Left lobe of liver (tissue), 2 donors: ENCODE measurements at places on chromosomes 2 and 18.

DNA sequence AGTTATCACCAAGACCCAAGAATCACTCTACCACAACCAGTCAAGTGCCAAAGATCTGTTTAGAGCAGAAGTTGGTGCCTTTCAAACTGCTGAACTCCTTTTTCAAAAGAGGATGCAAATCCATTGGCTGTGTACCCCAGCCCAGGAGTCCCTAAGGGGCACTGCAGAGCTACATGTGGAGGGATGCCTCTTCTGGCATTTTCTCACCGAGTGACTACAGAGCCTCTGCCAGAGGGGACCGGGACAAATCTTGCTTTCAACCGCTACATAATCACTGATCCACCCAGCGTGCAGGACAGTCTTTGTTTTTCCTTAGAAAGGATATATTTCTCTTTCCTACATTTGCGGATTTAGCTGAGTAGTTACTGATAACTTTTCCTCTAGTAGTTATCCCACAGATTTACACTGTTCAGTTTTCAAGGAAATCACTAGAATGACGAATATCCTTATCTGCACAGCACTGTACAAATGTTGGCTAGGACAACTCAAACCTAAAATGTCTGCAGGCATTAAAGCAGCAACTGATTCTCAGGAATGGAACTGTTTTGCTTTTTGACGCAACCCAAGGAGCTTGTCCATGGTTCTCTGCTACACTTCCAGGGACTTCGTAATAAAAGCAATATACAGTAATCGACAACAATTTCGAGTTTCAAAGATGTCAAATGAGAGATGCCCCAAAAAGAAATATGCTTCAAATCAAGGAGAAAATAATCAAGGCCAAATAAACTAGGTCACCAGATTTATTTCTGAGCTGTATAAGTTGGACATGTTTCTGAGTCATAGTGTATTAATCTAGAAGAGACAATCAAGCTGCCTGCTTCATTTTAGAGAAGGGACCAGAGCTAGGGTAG is 24.1 kb downstream of the EPB41L3 start:
- DNase-seq, result no peak

GRCh38 chr2:98334439-98335078 is 11.7 kb upstream of the CNGA3 start:
- no peak for DNase-seq

DNA sequence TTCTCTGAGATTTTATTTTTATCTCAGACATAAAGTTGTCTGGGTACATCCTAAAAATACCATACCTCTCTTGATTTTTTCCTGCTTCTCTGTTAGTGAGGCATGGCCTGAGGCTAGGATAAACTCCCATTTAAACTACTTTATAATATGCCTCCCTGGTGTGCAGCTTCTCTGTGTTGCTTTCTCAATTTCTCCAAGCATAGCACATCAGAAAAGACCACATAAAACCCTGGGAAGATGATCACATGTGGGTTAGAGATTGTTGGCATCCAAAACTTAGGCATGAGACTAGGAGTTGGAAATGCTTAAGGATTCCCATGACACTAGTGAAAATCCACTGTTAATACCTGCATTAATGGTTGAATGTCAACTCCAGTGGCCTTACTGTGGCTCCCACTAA is 254.6 kb downstream of the RND3 start:
- no peak for DNase-seq

DNA sequence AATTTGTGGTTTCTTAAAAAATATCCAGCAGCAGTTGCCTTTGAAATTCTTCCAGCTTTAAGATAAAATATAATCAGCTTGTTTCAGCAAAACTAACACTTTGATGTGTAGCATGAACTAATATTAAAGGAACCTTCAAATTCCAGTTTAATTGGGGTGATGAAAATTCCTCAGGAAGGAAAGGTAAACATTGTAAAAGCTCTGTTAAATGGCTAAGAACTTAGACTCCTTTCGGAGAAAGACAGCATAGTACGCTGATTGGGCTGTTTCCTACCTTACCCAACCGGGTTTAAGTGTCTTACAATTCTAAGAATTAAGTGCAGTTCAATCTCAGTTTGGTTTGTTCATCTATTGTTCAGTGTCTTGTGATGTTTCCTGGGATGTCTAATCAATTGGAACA is 108.3 kb downstream of the CDH7 start:
- DNase-seq, result no peak

- DNase-seq, result no peak
Measured at GRCh38 chr18:40867459-40867858, 1087.6 kb upstream of the PIK3C3 start.

- no peak for DNase-seq
Measured at GRCh38 chr2:188835006-188835405, 139.2 kb upstream of the COL3A1 start.

DNA sequence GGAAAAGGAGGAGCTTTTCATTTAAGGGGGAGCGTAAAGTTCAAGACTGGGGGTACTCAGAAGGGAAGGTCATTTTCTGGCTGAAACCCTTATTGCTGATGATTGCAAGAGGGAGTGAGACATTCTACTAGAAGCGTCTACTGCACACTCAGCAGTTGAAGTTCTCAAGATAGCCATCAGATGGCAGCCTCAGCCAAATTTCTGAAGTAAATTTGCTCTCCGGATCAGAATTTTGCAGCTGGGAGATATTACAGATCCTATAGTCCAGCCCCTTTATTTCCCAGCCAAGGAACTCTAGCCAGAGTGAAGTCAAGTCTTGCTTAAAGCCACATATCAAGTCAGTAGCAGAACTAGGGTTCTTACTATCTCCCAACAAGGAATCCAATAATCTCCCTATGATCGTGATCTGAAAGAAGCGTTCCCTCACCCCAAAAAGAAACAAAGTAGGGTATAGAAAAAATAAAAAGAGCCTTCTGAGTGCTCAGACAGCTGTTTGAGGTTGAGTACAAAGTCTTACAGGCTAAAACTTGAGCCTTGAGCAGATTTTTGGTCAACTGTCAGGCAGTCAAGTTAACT is 24.0 kb downstream of the RAX start:
- DNase-seq, result no peak

GRCh38 chr18:5868218-5868854 is 27.0 kb downstream of the TMEM200C start:
- peak; percentile 71 for DNase-seq

- DNase-seq, result no peak
Measured at GRCh38 chr2:71299507-71299906, 32.1 kb upstream of the ZNF638 start.

DNA sequence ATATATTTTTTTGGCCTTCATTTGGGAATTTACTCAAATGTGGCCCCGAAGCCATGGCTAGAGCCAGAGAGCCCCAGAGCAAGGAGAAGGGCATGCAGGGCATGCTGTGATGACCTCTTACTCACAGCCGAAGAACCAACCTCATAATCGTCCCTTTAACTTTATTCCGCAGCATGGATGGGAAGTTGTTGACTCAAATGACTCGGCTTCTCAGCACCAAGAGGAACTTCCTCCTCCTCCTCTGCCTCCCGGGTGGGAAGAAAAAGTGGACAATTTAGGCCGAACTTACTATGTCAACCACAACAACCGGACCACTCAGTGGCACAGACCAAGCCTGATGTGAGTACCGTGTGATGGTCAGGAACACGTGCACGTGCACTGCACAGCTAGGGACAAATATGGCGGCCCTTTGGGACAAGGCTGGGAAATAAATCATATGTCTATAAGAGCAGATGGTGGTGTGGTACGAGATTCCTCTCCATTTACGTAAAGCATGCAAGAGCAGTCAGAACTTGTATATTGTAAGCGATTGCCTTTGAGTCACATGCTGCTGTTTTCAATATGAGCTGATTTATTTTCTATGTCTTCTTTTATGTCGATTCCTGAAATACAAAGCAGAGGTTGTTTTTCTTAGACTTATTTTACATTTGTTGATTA is 280.9 kb downstream of the NEDD4L start:
- no peak for DNase-seq

DNA sequence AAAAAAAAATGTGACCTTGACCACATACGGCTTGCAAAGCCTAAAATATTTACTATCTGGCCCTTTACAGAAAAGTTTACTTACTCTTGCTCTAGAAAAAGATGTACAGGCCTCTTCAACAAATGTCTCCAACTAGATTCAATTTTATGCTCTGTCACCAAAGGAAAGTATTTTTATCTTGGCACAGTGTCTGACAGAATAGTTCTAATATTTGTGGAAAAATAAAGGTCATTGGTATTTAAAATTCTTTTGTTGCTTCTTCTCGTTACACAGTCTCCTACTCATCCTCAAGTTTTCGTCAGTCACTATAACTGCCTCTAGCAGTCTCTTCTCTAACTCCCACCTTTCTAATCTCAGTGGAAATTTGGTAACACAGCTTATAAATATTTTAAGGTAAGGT is 1.4 kb downstream of the RBKS start:
- no peak for DNase-seq

- no peak for DNase-seq
Measured at GRCh38 chr2:8590938-8591337, 90.9 kb upstream of the ID2 start.

GRCh38 chr2:232588031-232588430 is 37.5 kb downstream of the EIF4E2 start:
- DNase-seq, result no peak

- no peak for DNase-seq
Measured at GRCh38 chr2:43273529-43273928, 47.1 kb upstream of the ZFP36L2 start.

DNA sequence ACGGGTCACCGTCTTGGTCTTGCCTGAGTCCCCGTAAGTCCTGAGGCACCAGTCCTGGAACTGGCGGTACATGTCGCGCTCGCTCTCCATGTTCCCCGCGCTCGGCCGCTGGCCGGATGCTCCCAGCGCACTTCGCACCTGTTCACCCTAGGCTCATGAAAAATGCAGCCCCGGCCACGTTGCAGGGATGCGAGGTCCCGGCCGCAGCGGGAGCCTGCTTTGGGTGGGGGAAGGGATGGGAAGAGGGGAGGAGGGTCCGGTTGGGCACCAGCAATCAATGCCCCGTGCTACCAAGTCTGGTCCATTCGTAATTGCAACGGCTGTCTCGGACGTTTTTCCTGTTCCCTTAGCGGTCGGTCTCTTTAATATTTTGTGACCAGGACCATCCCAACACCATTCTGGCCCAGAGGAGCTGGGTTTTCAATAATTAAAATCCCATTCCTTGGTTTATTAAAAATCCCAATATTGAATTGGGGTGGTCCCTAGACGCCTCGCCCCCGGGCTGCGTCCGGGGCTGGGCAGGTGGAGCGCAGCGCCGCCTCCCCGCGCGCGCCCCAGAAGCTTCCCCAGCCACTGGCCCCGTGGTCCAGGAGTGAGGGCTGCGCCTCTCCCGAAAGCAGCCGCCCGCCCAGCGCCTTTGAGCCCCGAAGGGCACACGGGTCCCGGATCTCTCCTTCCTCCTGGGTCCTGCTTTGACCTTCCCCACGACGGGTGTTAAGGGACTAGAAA is 1.4 kb downstream of the NOL4 start:
- no peak for DNase-seq

DNA sequence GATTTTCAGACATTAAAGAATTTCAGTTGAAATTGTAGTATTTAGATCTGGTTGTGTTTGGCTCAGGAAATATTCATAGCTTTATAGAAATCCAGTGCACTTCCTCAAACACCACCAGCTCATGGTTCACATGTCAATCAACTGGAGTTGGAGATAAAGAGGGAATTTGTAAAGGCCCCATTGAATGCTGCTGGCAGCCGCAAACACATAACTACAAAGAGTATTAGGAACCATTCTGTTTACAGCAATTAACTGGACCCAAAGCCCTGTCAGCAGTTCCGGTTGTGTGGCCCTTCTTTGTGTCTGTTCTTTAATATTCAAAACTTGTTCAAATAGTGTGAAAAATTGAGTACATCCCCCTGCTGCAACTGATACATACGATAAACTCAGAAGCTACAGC is 107.4 kb upstream of the LRRTM4 start:
- DNase-seq, result no peak
